ENCODE measurements at places on chromosomes 16 and 17.

- no peak for DNase-seq
These were observed 3.0 kb downstream of the PAQR4 start for GRCh38 chr16:2971985-2972784.

DNA sequence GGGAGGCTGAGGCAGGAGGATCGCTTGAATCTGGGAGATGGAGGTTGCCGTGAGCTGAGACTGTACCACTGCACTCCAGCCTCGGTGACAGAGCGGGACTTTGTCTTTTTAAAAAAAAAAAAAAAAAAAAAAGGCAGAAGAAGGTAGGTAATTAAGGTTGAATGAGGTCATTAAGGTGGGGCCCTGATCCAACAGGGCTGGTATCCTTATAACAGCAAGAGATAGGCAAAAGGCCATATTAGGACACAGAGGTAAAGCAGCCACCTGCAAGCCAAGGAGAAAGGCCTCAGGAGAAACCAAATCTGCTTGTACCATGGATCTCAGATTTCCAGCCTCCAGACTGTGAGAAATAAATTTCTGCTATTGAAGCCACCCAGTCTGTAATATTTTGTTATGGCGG is 60.3 kb downstream of the SPAG9 start:
- no peak for DNase-seq

- DNase-seq: no peak
These were observed 4.0 kb upstream of the PPP1R27 start for GRCh38 chr17:81838753-81839255.

GRCh38 chr16:12110361-12111107 is 134.0 kb downstream of the SNX29 start:
- no peak for DNase-seq

GRCh38 chr17:82917699-82918345 is 78.0 kb upstream of the ZNF750 start:
- no peak for DNase-seq

- no peak for DNase-seq
These were observed 1.2 kb upstream of the DPH1 start for GRCh38 chr17:2028737-2029136.

GRCh38 chr16:49827805-49828438 is 28.0 kb downstream of the ZNF423 start:
- DNase-seq: peak; percentile 76

- no peak for DNase-seq
These were observed 17.5 kb downstream of the ZNF18 start for GRCh38 chr17:11979795-11980194.

- no peak for DNase-seq
These were observed 18.5 kb downstream of the FAM117A start for GRCh38 chr17:49745175-49746139.

- DNase-seq: no peak
These were observed 933.6 kb upstream of the CDH8 start for GRCh38 chr16:62969711-62970318.

DNA sequence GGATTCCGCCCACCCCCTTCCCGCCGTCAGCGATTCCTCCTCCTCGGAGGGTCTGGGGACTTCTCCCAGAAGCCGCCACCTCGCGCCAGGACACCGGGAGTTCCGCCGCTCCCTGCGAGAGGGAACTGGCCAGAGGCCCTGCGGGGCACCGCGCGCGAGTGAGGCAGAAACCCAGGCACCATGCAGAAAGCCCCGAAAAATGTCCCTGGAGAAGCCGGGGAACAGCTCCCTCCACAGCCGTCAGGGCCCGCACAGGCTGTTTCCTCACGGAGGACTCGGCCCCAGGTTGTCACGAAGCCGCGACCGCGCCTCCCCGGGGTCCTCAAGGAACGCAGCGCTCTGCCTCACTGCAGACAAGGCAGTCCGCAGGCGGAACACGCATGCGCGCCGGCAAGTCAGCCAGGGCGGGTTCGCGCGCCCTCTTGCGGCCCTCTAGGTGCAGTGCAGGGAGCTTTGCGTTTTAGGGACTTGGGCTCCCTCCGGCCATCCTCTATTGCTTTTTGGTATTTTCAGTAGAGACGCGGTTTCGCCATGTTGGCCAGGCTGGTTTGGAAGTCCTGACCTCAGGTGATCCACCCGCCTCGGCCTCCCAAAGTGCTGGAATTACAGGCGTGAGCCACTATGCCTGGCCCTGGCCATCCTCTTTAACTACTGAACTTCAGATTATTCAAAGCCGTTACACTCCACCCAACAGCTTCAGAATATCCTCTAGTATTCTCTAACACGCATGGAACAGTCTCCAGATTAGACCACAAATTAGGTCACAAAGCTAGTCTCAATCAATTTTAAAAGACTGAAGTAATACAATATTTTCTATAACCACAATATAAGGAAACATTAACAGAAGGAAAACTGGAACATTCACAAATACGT is 20.3 kb upstream of the ZNF287 start:
- peak; percentile 88 for DNase-seq

GRCh38 chr17:35796942-35797341 is 1.5 kb upstream of the MMP28 start:
- DNase-seq: no peak

- DNase-seq: no peak
These were observed 26.6 kb downstream of the ARHGAP27 start for GRCh38 chr17:45406107-45406506.

GRCh38 chr16:711548-712320 is 3.2 kb upstream of the METRN start:
- DNase-seq: no peak

DNA sequence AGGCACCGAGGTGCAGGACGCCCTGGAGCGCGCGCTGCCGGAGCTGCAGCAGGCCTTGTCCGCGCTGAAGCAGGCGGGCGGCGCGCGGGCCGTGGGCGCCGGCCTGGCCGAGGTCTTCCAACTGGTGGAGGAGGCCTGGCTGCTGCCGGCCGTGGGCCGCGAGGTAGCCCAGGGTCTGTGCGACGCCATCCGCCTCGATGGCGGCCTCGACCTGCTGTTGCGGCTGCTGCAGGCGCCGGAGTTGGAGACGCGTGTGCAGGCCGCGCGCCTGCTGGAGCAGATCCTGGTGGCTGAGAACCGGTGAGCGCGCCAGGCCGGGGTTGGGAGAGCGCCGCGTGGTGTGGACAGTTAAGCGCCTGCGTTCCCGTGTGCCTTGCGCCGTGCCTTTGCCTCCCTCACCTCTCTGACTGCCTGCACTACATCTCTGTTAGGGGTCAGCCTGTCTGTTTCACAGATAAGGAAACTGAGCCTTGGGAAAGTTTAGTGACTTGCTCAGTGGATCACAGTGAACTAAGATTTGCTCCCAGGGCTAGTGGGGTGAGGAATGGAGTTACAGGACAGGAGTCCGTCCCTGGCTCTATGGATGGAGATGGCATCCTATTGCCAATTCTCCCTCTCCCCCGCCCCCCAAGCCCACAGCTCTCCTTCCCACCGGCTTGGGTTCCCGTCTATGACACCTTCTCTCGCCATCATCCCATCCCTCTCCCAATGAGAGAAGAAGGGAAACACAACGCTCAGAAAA is 880 bp downstream of the SARM1 start:
- no peak for DNase-seq

- DNase-seq: no peak
These were observed 60.5 kb downstream of the TMEM132E start for GRCh38 chr17:34639706-34640425.

DNA sequence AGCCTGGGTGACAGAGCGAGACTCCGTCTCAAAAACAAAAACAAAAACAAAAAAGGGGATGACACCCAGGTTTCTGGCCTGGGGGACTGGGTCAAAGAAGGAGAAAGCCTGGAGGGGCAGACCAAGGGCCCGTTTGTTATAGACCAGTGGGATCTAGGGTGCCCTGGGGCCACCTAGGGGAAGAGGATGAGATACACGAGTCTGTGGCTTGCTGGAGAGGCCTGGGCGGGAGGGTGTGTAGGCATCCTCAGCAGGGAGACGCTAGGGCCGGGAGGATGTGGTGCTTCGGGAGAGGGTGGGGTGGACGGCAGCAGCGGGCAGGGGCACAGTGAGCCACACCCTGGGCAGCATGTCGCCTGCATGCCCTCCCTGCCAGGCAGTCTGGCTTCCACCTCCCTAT is 17.1 kb upstream of the CRK start:
- DNase-seq: no peak

DNA sequence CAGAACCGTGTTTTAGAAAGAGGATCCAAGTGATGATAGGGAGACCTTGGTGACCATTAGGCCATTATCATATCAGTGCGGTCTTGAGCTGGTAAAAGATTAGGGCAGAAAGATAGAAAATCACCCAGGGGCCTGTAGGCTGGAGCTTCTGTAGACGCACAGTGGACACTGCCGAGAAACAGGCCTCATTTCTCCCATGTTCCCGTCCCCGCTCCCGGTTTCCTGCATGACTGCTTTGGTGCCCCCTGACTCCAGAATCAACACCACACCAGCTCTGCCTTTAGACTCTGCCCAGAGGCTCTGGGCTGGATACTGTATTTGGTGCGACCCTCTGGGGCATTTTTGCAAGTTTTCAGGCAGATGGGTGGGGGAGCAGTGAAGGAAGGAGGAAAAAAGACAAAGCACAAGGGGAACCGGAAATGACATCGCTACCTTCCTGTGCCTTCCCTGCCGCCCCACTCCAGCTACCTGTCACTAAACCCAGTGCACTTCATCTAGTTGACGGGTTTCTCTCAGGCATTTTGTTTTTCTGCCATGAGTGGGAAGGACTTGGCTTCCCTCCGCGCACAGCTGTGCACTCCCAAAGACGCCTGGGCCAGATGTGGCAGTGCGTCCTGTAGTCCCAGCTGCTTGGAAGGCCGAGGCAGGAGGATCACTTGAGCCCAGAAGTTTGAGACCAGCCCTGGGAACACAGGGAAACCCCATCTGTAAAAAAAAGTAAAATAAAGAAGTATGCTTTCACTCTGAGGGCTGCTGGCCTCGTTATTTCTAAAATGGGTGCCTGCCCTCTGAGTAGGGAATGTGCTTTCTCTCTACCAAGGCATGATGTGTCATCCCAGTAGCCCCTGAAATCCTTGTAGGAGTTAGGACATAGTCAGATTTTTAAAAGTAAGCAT is 214.1 kb downstream of the RPTOR start:
- DNase-seq: no peak

DNA sequence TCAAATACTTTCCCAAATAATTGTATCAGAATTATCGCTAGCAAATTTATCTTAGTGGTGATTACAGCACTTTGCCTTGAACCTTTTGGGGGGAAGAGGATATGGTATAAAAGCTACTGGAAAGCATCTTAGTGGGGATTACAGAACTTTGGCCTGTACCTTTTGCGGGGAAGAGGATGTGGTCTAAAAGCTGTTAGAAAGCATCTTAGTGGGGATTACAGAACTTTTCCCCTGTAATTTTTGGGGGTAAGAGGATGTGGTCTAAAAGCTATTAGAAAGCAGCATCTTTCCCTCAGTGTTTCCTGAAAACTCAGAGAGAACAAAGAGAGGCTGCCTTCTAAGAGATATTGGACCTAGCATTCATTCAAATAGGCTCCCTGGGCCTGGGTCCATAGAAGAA is 4.1 kb downstream of the SLFN12 start:
- no peak for DNase-seq

DNA sequence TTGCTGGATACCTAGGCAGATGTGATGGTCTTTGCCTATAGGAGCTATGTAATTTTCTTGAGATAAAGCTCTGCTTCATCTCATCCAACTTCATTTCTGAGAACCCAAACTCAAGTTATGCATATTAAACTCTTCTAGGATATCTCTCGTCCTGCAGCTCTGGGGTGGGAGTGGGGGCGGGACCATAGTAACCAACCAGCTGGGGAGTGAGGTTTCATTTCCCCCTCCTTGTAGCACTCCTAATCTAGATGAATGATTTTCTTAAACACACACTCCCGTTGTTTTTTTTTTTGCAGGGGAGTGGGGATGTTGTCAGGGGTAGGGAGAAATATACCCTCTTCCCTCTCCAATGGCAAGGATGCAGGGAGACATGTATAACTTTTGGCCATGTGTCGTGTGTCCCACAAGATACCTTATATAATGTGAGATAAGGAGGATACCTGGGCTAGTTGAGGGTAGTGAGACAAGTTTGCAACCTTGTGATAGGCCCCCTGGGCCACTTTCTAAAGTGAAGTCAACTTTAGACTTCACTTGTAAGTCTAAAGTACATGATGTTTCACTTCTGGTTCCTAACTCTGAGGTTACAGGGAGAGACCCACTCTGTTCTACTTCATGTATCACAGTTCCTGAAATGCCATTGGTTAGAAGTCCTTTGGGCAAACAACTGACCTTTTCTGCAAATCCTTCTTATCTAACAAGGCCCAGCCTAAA is 10.5 kb upstream of the HEATR6 start:
- DNase-seq: no peak

GRCh38 chr17:42283241-42284023 is 4.9 kb upstream of the STAT5A start:
- DNase-seq: no peak

DNA sequence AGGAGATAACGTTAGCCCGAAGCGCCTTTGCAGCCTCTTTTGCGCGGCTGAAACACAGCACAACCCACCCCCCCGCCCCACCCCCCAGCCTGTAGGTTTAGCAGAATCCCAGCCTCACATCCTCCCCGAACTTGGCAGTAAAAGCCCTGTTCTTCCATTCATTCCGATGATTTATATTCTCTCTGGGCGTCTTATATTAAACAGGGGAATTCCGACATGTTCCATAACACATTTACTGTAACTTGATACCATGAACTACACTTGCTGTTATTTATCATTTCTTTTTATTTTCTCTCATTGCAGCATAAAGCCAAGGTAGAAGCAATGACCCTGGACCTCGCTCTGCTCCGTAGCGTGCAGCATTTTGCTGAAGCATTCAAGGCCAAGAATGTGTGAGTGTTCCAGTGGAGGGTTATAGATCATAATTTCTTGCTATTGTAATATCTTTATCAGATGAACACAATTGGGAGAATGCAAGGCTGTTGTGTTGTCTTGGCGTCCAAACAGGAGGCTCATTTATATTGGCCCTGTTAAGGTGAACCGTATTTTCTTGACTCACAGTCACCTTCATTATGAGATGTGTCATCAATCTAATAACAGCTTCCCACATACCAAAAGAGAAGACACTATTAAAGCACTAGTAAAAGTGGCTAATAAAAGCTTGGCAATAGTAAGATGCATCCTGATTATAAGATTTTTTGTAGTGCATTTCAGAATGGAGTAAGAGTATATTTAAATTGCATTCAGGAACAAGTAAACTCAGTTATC is 287.3 kb downstream of the WWOX start:
- peak; percentile 72 for DNase-seq

- no peak for DNase-seq
These were observed 61.7 kb downstream of the C17orf67 start for GRCh38 chr17:56771975-56772374.

- DNase-seq: no peak
These were observed 24.6 kb downstream of the CNGB1 start for GRCh38 chr16:57946181-57946801.

- DNase-seq: no peak
These were observed 942 bp downstream of the LDAF1 start for GRCh38 chr16:21159281-21159951.

DNA sequence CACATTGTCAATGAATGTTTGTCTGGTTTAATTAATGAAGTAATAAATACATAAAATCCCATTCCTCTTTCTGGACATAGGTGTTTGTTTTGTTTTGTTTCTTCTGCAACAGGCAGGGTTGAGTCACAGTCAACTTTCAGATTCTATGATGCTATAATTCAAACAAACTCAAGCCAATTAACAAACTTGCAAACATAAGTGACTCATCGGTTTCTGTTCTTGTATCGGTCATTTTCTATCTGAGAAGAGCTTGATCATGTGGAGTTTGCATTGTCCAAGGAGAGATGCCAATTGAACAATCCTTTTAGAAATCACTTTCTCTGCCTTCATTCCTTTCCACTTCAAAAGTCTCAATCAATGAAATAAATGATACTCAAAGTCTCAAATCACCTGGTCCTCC is 294.2 kb upstream of the C16orf82 start:
- DNase-seq: no peak
